ENCODE measurements at places on chromosomes 5 and 9.

- DNase-seq, result no peak
These were observed 122.5 kb downstream of the MCTP1 start for GRCh38 chr5:95162231-95162992.

DNA sequence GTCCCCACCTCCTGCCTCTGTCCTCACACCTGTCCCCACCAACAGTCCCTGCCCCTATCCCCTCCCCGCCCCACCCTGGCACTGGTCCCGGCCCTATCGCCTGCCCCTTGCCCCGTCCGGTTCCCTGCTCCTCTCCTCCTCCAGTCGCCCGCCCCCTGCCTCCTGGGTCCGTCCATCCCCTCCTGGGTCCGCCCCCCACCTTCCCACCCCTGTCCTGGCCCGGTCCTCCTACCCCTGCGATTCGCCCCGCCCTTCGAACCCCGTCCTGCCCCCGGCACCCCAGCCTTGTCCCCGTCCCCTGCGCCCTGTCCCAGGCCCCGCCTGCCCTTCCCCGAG, 372 bp downstream of the EDF1 start:
- no peak for DNase-seq

- no peak for DNase-seq
These were observed 28.7 kb downstream of the IPPK start for GRCh38 chr9:92641092-92641809.

DNA sequence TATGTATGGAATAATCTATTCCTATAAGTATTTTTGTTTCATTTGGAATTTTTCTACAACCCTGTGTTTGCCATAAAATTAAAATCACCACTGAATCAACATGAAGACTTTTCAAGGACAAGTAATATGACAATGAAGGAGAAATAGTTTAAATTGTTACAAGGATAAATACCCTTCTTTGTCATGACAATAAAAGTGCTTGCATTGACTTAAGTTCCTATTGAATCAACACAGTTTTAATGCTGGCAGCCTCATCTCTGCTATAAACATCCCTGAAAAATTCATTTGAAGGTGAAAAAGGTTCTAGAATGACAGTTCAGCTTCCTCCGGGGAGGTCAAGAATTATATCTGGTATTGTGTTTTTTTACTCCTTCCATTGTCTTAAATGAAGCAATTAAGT, 1105.1 kb upstream of the CDH9 start:
- no peak for DNase-seq

DNA sequence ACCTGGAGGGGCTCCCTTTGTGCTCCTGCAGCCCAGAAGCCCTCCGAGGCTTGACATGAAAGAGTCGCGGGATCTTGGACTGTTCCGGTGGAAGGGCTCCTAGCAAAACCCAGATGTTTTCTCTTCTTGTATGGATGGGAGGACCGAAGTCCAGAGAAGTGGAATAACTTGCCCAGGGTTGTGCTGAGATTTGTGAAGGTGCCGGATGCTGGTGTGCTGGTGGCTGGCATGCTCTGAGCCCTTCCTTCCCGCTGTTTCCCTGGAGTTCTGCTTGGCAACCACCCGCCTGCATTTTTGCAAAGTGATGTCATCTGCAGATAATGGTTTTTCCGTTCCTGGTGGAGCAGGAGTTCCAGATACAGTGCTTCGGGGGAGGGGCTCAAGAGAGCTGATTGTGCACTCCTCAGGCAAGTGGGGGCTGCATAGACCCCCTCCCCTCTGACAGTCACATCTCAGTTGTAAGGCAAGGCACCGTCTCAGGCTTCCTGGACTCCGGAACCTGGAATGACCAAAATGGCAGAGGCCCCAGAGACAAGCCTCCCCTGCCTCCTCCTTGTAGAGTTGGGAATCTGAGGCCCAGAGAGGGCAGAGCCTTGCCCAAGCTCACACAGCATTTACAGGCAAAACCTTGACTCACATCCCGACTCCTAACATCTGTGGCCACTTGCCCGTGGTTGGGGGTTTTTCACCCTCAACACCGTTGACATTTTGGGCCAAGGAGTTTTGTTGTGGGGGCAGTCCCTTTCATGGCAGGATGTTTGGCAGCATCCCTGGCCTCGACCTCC, 157.0 kb downstream of the RGS3 start:
- DNase-seq, result no peak

DNA sequence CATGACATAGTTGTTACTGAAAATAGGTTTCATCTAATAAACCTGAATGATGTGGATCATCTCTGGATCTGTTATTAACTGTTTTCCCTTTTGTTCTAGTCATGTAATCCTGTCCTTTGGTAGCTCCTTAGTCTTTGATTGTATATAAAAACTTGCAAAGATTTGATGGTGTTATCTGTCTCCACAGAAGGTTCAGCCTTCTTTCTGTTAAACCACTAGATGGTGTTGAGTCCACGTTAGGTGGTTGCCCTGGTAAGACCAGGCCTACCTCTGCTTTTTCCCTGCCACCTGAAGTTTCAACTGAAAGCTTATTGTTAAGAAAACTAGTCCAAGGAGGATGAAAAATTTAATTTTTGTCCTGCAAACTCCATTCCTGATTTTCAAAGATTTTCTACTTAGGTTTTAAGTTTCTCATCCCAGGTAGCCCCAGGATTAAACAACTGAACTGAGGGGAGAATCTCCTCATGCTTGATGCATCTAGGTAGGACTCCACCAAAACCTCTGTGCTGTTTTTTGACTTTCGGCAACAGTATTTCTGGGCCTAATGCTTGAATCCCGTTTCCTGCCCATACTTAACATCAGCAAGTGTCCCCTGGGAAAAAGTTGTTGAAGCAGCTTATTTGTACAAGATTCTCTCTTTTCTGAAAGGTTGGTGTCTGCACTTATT, 68.5 kb downstream of the RICTOR start:
- DNase-seq, result no peak

GRCh38 chr5:74116266-74116665, 490.3 kb downstream of the ARHGEF28 start:
- DNase-seq, result no peak

DNA sequence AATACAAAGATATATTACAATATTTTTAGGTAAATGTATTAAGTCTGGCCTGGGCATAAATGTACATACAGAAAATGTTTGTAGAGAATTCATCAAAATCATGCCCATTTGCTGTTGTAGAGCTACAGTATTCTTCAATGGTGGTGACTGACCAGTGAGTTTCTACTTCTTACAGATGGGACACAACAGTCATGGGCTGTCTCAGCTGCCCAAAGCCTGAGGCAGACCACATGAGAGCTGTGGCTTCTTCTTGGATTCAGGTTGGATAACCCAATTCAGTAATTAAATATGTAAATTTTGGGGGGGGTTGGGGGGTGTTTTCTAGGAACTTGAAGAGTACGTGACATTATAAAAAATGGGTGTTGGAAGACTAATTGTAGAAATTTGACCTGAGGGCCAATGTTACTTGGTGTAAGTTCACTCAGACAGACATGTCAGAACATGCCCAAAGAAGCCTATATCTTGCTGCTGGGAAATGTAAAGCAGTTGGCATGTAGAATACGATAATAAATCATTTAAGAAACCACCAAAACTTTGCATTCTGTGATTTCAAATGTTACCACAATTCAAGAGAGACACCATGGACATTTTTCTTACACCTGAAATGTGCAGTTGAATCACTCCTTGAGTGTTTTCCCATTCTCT, 17.9 kb downstream of the STARD4 start:
- no peak for DNase-seq

DNA sequence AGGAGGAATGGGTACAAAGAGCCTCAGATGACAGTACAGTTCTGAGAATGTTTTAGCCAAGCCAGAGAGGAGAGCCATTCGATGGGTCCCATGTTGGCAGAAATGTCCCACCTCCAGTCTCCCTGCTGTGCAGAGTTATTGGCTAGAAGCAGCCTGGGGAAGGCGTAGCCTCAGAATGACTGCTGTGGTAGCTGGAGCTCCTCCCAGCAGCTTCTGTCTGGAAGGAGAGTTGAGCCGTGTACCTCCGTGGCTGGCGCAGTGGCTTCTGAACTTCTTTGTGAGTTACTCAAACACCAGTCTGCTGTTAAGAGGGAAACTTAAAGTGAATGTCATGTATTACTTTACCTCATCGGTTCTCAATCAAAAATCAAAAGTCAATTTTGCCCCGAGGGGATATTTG, 193.3 kb upstream of the SNX2 start:
- no peak for DNase-seq

DNA sequence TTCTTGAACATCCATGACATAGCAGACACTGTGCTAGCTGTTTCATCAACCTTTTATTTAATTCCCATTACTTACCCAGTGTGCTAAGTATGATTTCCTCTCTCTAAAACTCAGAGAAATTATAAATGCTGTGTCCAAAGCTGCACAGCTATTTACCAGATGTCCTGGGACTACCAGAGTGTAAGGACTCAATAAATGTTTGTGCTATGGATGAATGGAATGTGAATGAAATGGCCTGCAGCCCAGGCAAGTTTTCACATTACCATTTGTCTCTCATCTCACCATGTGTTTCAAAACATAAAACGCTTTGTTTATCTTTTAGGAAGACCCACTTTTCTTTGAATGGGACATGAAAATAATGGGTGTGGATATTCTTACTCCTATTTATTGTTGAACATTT, 96.2 kb downstream of the ARHGEF28 start:
- no peak for DNase-seq

DNA sequence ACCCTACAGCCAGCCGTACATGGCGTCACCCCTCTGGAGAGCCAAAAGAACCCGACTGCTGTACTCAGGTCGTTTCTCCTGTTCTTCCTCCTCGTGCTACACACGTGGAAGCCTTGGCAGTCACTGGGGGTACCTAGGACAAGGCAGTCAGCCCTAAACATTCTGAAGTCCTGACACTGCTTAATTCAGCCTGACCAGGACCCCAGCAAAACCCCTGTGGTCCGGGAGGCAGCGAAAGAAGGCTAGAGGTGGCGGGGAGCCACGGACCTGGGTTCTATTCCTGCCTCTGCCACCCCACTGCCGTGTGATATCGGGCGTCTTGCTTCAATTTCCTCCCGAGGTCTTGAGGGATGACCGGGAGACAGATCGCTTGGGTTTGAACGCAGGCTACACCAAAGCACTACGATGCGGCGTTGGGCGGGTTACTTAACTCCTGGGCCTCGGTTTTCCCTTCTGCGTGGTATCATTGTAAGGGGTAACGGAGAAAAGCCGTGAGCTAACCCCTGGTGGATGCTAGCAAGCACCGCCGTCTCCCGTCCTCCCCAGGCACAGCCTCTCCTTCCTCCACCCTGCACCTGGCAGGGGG, 429 bp upstream of the ARL10 start:
- peak; percentile 15 for DNase-seq

DNA sequence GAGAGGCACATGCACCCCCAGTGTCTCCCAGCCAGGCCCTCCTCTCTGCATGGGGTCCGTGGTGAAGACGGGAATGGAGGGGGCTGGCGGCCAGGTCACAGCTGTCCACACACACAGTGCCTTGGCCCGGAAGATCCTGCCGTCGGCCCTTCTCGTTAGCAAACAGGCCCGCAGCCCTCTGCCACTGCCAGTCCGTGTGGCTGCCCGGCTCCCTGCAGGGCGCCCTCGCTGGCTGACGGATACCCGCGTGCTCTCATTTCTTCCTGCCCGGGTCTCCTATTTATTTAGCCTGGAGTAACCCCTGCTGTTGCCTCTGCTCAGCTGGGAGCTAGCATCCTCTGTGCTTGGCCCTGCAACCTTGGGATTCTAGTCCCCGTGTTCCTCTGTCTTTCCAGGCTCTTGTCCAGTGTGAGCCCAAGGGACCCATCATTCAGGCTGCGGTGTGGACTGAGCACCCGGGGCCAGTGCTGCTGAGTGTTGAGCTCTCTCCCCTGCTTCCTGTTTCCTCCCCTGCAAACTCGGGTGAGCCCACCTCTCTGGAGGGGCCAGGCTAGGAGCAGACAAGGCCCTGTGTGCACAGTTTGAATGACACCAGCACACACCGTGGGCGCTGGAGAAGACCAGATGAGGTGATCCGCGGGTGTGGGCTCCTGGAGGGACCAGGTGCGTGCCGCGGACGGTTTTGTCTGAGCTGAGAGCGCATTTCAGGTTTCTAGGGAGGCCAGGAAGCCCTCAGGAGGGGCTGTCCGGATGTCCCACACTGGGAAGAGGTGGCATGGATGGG, 14.6 kb upstream of the RNU6ATAC start:
- no peak for DNase-seq

DNA sequence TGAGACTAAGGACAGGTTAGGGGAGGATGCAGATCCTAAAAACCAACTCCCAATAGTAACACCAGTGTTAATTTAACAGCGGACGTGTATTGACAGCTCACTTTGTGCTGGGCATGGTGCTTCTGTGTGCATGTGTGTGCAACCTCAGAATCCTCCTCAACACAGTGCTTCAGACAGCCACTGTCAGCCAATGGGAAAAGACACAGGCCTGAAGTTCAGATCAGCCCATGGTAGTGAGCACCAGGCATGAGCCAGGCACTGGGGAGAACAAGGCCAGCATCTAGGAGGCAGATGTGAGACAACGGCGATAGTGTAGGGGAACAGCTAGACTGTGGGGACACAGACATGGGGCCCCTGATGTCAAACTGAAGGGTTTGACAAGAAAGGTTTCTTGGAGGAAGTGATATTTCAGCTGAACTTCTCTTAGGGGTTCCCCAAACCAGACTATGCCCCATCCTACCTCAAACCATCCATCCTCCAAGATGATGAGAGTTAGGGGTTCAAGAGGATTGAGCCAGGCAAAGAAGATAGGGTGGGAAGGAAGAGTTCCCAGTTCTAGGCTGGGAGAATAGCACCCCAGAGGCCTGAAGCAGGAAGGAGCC, 71.5 kb upstream of the PSD2 start:
- no peak for DNase-seq

DNA sequence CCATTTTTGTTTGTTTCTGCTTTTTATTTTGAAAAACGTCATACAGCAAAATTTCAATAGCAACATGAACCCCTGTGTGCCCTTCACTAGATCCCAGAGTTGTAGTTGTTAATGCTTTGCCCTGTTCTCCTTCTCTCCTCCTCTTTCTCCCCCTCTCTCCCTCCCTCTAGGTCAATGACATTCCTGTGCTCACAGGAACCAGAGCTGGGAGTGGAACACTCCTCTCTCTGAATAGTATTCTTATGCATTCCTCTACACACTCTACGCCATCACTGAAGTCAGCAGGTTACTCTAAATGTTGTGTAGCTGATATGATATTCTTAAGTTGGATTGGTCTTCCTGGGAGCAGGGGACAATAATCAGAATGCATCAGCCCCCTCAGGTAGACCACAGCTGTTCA, 243.4 kb downstream of the SYK start:
- DNase-seq, result no peak

DNA sequence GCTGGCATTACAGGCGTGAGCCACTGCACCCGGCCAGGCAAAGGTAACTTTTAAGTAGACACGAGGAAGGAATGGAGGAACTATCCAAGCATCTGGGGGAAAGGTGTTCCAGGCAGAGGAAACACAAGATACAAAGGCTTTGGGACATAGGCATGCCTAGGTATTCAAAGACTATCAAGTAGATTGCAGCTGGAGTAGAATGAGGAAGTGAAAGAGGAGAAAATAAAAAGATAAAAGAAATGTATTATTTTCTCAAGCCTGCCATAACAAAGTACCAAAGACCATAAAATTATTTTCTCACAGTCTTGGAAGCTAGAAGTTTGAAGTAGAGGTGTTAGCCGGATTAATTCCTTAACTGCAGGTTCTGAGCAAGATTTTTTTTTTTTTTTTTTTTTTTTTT, 39.9 kb upstream of the GRIN3A start:
- no peak for DNase-seq

Data from activated naive CD4-positive, alpha-beta T cell (primary cell).